ENCODE measurements at places on chromosomes 16 and 17. TPM values are rescaled to one million over a fixed set of nuclear protein-coding genes. Genes with fewer than 3 reads are reported as not detected.

The NUPR1 gene
- 0.34 TPM for polyA plus RNA-seq

The GCGR gene
- polyA plus RNA-seq: not detected

DNA sequence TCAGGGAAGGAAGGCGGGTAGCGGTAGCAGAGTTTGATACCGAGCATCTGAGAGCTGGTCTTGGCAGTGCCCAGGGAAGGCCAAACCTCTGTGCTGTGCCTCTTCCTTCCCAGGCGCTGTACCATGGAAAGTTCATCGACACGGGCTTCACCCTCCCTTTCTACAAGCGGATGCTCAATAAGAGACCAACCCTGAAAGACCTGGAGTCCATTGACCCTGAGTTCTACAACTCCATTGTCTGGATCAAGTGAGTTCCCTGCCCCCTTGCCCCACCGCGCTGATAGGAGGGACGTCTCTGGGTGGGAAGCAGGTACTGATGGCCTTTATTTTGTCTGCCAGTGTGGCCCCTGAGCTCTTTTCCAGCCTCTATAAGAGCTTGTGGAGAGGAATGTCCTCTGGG lies 15.4 kb upstream of the CLEC18A start:
- DNase-seq: no peak

GRCh38 chr16:56348168-56349085 lies 76.9 kb downstream of the AMFR start:
- no peak for DNase-seq

GRCh38 chr17:4944163-4944553 lies 4.1 kb downstream of the RNF167 start:
- DNase-seq: no peak

- no peak for DNase-seq
These were observed 59.1 kb downstream of the C17orf67 start for GRCh38 chr17:56774650-56775049.

DNA sequence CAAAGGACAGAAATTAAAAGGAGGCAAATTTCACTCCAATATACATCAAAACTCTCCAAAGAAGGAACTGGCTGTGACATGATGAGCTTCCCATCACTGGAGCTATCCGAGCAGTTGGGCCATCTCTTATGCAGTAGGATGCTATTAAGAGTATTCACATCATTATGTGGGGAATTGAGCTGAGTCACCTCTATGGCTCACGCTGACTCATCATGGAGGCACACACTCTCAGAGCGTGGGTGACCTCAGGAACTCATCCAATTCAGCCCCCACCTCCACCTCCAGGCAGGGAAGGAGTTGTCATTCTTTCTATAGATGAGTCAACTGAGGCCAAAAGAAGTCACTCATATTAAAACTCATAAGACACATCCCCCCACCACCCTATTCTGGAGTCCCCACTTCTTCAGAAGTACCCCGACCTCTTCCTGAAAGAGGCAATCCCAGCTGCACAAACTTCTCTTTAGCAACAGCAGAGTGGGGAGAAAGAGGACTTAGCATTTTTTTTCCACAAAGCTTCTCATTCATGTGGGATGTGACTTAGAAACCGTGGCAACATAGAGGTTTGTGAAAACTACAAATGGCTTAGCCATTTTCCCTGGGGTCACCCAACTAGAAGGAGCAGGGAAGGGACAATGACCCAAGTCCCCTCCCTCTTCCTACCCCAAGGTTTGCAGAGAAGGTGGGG lies 32.5 kb downstream of the ABCC12 start:
- DNase-seq: peak; percentile 59

- DNase-seq: no peak
These were observed 22.2 kb downstream of the HLF start for GRCh38 chr17:55286681-55287589.

Measured in K562 (cell line).